ENCODE measurements at places on chromosomes 6 and 20. TPM values are rescaled to one million over a fixed set of nuclear protein-coding genes. Genes with fewer than 3 reads are reported as not detected.
A peak's percentile ranks its signal among the peaks of the same experiment; 100 is the strongest.

GRCh38 chr6:35215665-35216411 is 2.1 kb downstream of the SCUBE3 start:
- DNase-seq: no peak

DNA sequence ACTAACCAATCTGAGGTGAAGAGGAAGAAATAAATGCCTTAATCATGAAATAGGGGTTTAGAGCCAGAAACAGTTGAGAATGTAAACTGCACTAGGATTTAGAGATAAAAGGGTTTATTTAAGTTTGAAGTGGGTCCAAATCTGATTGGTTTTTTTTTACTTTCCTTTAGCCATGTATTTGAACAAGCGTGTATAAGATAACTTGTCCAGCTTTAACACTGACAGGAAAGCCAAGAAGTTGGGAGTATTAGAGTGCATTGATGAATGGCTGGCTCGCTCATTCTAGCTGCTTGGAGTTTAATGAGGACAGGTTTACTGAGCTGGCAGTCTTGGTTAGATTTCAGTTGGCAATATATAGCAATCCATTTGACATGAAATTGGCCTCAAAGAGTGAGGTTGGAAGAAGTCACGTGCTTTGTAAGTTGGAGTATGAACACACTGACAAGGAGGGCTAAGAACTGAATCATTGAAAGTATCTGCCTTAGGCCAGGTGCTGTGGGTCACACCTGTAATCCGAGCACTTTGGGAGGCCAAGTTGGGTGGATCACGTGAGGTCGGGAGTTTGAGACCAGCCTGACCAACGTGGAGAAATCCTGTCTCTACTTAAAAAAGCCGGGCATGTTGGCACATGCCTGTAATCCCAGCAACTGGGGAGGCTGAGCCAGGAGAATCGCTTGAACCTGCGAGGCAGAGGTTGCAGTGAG is 13.7 kb downstream of the SRSF3 start:
- DNase-seq: no peak

GRCh38 chr20:63293871-63294535 is 1.0 kb downstream of the COL20A1 start:
- no peak for DNase-seq

Gene GPSM3
- 6.2 TPM for total RNA-seq

DNA sequence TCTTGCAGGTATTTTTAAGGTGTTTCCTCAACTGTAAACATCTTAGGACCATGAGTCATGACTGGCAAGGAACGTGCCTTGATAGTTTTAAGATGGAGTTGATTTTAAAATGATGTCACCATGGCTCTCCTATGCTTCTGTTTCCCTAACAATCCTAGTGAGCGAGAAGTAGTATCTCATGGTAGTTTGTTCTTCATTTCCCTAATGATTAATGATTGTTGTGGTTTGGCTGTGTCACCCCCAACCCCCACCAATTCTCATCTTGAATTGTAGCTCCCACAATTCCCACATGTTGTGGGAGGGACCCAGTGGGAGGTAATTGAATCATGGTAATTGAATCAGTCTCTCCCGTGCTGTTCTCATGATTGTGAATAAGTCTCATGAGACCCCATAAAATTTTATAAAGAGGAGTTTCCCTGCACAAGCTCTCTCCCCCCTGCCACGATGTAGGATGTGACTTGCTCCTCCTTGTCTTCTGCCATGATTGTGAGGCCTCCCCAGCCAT is 16.8 kb upstream of the BNIP5 start:
- DNase-seq: no peak

GRCh38 chr20:54056762-54057639 is 13.4 kb downstream of the BCAS1 start:
- no peak for DNase-seq

Gene SENP6
- total RNA-seq: 39.5 TPM

Gene RIPOR3
- 0.20 TPM for total RNA-seq

- no peak for DNase-seq
These were observed 8.1 kb downstream of the PTPRK start for GRCh38 chr6:128512296-128512695.

Gene ITPA
- 27.7 TPM for total RNA-seq

GRCh38 chr6:121584586-121585369 is 149.3 kb downstream of the GJA1 start:
- peak; percentile 29 for DNase-seq

Gene BACH2
- 2.8 TPM for total RNA-seq

GRCh38 chr6:46772762-46773161 is 20.4 kb upstream of the MEP1A start:
- DNase-seq: no peak

- peak; percentile 33 for DNase-seq
These were observed 40.1 kb upstream of the DYNLRB1 start for GRCh38 chr20:34475979-34476736.

Gene THBD
- total RNA-seq: 9.2 TPM

- no peak for DNase-seq
These were observed 259.5 kb upstream of the JARID2 start for GRCh38 chr6:14986370-14986769.

Gene SALL4
- total RNA-seq: 0.22 TPM

- DNase-seq: no peak
These were observed 10.5 kb downstream of the TNFAIP3 start for GRCh38 chr6:137877606-137878005.

Gene NAA20
- total RNA-seq: 37.9 TPM

DNA sequence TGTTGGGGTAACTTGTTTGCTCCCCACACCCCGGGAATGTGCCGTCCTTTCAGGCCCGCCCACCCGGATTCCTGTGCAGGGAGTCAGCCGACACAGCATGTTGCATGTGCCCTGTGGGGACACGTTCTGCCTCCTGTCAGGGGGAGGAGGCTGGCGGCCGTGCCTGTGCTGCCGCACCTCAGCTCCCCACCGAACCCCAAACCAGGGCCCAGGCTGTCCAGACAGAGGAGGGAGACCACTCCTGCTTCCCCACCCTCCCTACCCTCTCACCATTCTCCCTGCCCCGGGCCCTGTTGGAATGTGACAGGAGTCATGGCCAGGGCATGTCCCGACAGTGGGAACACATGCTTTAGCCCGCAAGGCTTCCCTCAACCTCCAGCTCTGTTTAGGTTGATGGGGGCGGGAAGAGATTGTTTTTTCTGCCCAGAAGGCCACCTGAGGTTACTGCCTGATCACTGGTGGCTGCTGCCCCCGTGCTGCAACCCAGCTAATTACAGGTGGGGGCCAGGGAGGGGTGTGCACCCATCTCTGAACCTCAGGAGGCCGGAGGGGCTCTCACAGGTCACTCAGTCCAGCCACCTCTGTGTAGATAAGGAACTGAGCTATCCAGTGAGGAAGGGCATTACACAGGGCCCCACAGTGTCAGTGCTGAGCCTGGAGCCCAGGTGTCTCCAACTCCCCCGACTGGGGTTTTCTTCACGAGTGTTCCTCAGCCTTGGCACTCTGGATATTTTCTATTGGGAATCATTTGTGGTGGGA is 13.6 kb downstream of the LRRC73 start:
- peak; percentile 42 for DNase-seq

Gene DEFB124
- total RNA-seq: not detected

DNA sequence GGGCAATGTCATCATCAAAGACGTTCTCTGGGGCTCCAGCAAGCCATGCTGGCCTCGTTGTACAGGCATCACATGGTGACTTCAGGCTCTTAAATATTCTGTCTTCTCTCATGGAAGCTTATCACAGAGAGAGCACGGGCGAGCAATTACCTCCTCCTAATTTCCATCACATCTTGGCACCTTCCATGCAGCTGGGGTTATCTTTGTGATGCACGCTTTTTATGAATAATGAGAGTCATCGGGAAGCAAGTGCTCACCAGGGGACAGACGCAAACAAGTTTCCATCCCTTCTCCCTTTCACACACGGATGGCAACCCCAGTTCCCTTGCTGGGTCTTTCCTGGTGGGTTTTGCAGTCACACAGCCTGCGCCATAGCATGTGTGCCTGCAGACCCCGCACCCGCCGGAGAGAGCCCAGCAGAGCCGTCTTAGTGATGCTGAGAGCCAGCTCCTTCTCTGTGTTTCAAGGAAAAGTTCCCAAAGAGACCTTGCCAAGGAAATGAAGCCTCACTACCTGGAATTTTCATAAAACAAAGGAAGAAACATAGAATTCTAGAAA is 116.3 kb upstream of the AFDN start:
- no peak for DNase-seq

DNA sequence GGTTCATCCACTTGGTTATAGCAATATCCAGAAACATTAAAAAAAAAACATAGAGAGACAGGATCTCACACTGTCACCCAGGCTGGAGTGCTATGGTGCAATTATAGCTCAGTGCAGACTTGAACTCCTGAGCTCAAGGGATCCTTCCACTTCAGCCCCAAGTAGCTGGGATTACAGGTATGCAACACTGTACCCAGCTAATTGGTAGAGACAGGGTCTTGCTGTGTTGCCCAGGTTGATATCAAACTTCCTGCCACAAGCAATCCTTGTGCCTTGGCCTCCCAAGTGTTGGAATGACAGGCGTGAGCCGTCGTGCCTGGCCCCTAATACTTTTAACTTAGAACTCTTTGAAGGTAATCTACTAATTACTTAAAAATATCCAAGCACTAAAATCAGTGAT is 818 bp upstream of the SLC17A1 start:
- DNase-seq: no peak

- no peak for DNase-seq
These were observed 106.5 kb downstream of the THEMIS start for GRCh38 chr6:127794405-127794804.

DNA sequence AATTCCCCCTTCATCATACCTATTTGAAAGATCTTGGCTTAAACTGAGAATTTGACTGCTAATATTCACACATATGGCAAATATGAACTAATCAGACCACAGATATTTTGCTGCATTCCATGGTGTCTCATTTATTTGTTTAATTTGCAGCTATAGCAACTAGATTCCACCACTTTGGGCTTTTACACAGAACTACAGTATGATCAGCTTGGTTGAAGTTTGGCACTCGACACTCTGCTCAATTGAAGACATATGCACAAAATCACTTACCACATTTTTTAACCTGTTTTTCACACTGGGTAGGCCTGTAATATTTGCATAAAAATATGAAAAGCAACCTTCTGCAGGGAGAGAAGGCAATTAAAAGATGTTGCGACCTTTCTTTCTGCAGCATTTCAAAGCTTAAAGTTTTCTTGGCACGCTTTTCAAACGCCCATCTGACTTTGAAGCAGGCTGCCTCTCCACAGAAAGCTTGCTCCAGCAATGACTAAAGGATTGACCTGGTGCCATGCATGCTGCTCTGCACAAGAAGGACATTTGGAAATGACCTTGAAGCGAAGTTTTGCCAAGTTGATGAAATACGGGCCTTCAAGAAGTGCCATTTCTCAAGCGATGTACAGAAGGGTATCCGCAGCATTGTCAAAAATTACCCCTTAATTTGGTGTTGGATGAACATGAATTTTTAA is 126.7 kb downstream of the AIG1 start:
- no peak for DNase-seq

DNA sequence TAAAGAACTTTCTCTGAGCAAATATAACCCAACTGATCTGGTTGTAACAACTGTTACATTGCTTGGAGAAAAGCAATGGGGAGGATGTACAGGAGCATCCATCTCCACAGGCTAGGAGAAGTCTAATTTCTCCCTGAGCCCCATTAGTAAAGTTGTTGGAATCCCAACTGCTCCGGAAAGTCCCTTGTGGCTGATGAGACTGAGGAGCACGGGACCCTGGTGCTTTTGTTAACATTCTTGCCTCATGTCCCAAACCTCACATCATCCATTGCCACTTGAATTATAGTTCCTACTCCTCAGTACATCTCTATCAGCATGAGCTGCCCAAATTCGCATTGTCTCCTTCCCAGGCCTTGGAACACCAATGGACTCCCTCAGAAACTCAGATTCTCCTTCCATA is 260.6 kb upstream of the BMP2 start:
- DNase-seq: no peak

- peak; percentile 62 for DNase-seq
These were observed 61.9 kb upstream of the TAGAP start for GRCh38 chr6:159106627-159107241.

DNA sequence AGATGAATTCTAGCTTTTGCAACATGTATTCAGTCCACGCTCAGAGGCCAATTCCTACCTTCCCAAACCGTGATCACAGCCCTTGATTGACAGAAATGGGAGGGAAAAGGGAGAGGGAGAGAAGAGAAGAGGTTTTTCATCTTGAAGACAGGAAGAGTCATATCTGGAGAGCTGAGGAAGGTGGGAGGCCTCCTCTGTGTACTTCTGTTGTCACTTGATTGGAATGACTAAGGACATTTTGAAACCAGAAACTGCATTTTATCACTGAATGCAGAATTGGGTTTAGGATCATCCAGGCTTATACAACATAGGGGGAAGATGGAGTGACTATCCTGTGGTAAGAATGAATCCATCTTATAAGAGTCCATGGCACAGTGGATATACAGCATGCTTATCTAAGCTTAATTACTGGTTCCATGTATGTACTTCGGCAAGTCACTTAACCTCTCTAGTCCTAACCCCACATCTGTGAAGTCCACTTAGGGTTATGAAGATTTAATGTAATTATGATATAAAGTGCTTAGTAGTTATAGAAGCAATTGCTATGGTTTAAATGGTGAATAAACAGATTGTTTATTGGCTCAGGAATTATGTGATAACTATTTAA is 144.0 kb downstream of the BCKDHB start:
- no peak for DNase-seq

GRCh38 chr6:35451354-35452182 is 570 bp upstream of the FANCE start:
- no peak for DNase-seq

DNA sequence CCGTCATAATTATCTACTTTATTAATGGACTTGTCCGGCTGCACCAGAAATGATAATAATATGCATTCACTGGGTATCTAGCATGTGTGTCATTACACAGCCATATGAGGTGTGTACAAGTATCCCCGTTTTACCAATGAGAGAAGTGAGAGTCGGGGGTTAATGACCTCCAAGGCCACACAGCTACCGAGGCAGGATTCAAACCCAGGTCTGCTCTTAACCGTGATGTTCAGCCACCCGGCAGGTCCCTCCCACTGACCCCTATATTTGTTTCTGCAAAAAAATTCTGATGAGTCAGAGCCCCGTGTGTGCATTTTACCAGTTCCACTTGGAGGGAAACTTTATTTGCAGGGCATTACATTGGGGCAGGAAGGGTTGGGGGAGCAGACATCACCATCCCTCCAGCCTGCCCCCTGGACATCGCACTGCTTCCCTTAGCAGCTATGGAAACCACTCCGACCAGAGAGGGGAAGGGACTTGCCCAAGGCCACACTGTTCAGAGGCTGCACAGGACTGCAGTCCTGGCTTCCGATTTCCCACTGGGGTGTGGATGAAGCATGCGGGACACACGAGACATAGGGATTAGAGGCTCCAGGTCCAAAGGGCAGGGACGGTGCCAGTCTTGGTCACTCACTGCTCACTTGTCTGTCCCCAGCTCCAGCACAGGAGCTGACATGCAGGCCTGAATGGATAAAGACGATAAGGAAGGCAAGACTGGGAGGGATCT is 10.1 kb upstream of the SRC start:
- no peak for DNase-seq

Gene CAGE1
- 0.20 TPM for total RNA-seq

DNA sequence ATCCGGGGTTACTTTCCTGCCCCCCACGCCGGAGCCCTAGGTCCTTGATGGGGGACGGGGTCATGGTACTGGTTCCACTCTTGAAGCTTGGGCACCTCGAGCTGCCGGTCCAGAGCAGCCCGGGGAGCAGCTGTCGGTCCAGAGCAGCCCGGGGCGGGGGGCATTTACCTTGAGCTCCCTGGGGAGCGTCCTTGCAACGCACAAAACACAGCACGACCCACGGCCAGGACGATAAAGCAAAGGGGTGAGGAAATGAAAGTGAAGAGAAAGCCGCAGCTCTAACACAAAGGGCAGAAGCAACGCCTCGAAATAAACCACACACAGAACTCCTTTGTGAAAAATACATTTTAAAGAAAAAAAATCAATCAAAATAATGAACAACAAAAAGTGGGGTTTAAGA is 39.1 kb downstream of the KCNQ2 start:
- DNase-seq: no peak

Gene TCF21
- total RNA-seq: not detected

Data from lung microvascular endothelial cell (primary cell).